ENCODE measurements at places on chromosomes 4 and X. TPM values are rescaled to one million over a fixed set of nuclear protein-coding genes. Genes with fewer than 3 reads are reported as not detected.
A peak's percentile ranks its signal among the peaks of the same experiment; 100 is the strongest.

GRCh38 chr4:156820931-156821330, 150.7 kb downstream of the PDGFC start:
- DNase-seq = no peak

DNA sequence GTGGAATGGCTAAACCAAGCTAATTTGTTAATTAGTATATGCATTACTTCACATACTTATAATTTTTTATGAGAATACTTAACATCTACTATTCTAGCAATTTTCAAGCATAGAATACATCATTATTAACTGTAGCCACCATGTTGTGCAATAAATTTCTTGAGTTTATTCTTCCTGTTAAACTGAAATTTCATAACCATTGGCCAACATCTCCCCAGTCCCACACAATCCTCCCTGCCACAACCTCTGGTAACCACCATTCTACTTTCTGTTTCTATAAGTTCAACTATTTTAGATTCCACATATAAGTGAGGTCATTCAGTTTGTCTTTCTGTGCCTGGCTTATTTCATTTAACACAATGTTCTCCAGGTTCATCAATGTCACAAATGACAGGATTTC, 208.5 kb downstream of the PPP4R3C start:
- DNase-seq = no peak

- DNase-seq = no peak
These were observed 112.8 kb upstream of the MAP3K15 start for GRCh38 chrX:19628011-19628575.

DNA sequence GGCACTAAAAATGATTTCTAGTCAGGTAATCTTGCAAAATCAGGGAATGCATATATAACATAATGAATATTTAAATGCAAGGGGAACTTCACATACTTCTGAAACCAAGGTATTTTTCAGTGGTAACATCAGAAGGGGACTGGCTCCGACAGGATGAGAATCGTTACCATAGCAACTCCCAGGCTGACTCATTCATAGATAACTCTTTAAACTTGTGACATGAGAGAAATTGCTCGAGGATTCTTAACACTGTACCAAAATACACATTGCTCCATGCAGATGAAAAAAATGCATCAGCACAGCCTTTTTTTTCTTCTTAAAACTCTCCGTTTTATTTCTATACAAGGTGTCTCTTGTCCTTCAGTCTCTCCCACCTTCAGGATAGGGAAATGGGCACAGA, 114.3 kb downstream of the GABRB1 start:
- no peak for DNase-seq

DNA sequence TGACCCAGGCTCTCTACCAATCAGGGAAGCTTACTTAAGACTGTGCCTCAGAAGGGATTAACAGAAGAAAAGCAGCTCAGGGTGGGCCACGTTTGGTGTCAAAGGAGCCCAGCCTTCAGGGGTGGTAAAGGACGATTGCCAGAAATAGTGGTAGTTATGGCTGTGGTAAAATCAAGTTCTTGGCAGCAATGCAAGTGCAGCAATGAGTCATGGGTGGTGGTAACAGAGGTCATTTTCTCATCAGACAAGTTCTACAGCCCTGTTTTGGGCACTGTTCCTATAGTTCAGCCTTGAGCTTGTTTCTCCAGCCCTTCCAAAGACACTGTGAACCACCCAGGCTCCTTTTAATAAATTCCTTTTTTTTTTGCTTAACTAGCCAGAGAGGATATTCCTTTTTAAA, 120.3 kb downstream of the EFHC2 start:
- peak; percentile 43 for DNase-seq

GRCh38 chrX:10620121-10620699, at the start of gene MID1:
Gene MID1, minus strand, starts transcription at chrX:10620585. Its CDS starts 53,038 bp downstream, at chrX:10567547.
- DNase-seq = peak; percentile 78

- DNase-seq = no peak
These were observed 12.4 kb downstream of the LYAR start for GRCh38 chr4:4277531-4277930.

GRCh38 chr4:76562836-76563453, 127.9 kb downstream of the SHROOM3 start:
- DNase-seq = no peak

- DNase-seq = no peak
These were observed 153.7 kb downstream of the CLCN4 start for GRCh38 chrX:10310511-10310910.

DNA sequence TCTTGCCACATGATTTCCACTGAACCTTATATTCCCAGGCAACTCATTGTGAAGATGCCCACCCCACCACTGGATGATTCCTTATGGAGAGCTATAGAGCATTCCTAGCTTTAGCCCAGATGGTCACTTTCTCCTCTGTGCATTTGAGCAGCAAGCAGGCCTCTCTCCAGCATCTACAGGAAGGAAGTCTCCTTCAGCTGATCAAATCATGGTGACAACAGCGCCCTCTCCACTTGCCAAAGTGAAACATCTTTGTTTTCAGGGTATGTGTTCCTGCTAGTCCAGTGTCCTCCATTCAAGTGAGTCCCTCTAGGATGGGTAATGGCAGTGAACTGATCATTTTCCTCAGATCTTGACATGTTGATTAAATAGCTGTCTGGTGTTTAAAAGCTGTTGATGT, 10.9 kb upstream of the SYTL5 start:
- DNase-seq = no peak

GRCh38 chr4:80134936-80135701, 62.1 kb upstream of the ANTXR2 start:
- DNase-seq = no peak

GRCh38 chr4:48103483-48104139, 30.4 kb downstream of the TXK start:
- DNase-seq = no peak

GRCh38 chr4:118974758-118975157, 86.1 kb downstream of the SYNPO2 start:
- peak; percentile 32 for DNase-seq

GRCh38 chr4:73127839-73128453, 58.4 kb upstream of the COX18 start:
- DNase-seq = peak; percentile 51

- no peak for DNase-seq
These were observed 151.0 kb downstream of the NHS start for GRCh38 chrX:17525762-17526555.

DNA sequence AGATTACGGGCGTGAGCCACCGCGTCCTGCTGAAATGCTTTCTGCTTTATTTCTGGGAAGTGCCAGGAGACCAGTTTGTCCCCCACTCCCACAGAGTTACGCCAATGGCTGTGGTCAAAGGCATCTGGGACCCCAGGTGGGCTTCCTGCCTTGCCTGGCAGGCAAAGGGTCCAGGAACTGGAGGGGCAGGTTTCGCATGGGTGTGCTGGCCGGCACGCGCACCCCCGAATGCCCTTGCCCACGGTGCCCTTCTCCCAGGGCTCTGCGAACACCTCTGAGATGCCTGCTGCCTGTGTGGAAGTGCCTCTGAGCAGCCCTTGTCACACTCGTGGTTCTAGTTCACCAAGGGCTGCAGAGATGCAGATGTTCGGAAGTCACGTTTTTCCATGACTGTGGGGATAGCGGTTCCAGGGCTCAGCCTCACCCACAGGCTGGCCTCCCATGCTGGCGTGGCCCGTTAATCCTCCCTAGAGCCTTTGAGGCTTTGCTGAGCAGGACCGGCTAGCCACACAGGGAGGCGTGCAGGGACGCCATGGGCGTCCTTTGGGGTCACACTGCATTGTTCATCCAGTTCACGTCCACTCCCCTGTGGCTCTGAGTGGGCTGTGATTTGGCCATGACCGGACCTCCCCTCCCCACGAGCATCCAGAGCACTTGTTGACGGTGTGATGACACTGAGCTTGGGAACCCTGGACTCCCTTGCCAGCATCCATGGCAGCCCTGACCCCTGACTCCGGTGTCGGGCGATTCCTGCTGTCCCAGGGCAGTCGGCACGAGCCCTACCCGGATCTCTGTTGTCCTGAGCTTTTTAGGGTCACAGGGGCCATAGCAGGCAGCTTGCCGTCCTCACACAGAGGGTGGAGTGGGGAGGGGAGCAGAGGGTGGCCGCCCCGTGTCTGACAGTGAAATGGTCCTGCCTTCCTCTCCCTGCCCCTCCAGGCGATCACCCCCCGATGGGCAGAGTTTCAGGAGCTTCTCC, 12.7 kb upstream of the ADD1 start:
- DNase-seq = no peak

DNA sequence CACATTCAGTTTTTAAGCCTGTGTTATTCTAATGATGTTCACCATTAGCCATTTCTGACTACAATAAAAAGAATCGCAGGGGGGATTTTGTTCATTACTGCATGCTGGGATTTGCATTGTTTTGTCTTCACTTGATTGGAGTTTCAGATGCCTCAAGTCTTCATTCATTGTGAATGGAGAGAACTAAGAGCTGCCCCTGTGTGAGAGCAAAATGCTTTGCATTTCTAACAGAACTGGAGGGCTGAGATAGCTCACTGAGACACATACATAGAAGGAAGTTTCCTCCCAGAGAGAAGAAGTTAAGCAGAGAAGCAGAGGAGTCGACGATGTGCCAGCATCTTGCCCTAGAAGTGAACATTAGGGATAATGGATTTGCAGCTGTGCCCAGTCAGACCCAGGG, 113.5 kb upstream of the GATB start:
- DNase-seq = no peak

- no peak for DNase-seq
These were observed 421.9 kb upstream of the DIPK2B start for GRCh38 chrX:45622538-45622937.

GRCh38 chr4:27068151-27068867, 207.7 kb downstream of the STIM2 start:
- DNase-seq = no peak

GRCh38 chr4:83781434-83781833, 245.5 kb downstream of the GPAT3 start:
- no peak for DNase-seq

DNA sequence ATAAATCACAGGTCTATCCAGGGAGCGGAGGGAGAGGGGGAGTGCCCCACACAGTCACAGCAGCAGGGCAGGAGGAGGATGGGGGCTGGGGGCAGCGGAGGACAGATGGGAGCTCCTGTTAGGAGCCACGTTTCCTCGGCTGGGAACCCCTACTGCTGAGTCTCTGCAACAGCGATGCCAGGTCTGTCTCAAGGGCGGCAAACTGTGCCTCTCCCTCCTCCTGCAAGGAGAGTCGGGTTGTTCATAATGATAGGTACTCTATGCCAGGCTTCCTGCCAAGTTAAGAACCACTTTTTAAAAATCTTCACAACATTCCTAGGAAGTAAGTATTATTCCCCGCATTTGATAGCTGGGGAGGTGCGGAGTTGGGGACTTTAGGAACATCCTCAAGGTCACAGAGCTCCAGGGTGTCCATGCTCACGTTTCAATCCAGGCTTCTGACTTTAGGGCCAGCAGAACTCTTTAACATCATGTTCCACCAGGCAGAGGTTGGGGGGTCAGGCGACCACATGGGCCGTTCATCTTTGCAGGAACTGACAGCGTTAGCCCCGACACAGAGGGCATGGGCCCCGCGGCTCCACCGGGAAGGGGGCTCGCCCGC, 98.3 kb upstream of the MAML3 start:
- no peak for DNase-seq

The CFAP47 gene
- not detected for total RNA-seq

The MAGEA2 gene
- not detected for total RNA-seq

The GRIA3 gene
- not detected for total RNA-seq

The TRIM75 gene
- total RNA-seq = not detected

The TMSB15A gene
- 1.1 TPM for total RNA-seq

The COL4A6 gene
- total RNA-seq = 0.20 TPM

The CT55 gene
- not detected for total RNA-seq

The GLRA3 gene
- not detected for total RNA-seq

The YTHDC1 gene
- 28.8 TPM for total RNA-seq

Measured in lung microvascular endothelial cell (primary cell).